ENCODE measurements at places on chromosomes 11 and 22.

GRCh38 chr11:100970283-100971164 is 159.1 kb downstream of the PGR start:
- H3K4me3 ChIP-seq = no peak overlapping the region
- no peak for DNase-seq

GRCh38 chr11:103436131-103436770 is 327.0 kb downstream of the DYNC2H1 start:
- DNase-seq = no peak
- peaks cover 5% of the 10 kb centered on the region for H3K4me1 ChIP-seq
- H3K4me3 ChIP-seq = no peak overlapping the region
- no peak overlapping the region for H3K27ac ChIP-seq

DNA sequence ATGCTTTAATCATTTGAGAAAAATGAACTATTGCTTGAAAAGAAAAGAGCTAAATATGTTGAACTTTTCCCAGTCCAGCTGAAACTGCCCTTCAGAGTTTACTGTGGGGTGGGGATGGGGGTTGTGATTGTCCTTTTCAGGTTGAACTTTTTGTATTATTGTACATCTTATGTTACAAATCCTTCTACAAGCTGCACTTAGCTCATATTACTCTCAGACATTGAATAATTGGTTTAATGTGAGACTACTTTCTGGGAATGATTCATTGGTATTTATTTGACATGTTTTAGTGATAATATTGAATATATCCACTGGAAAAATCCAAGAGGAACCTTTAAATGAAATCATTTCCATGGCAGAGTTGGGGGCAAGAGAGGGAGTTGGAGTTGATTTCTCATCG is 84.9 kb downstream of the ATXN10 start:
- H3K27me3 ChIP-seq = no peaks in the 10 kb centered on the region
- H3K27ac ChIP-seq = no peak overlapping the region
- DNase-seq = no peak

DNA sequence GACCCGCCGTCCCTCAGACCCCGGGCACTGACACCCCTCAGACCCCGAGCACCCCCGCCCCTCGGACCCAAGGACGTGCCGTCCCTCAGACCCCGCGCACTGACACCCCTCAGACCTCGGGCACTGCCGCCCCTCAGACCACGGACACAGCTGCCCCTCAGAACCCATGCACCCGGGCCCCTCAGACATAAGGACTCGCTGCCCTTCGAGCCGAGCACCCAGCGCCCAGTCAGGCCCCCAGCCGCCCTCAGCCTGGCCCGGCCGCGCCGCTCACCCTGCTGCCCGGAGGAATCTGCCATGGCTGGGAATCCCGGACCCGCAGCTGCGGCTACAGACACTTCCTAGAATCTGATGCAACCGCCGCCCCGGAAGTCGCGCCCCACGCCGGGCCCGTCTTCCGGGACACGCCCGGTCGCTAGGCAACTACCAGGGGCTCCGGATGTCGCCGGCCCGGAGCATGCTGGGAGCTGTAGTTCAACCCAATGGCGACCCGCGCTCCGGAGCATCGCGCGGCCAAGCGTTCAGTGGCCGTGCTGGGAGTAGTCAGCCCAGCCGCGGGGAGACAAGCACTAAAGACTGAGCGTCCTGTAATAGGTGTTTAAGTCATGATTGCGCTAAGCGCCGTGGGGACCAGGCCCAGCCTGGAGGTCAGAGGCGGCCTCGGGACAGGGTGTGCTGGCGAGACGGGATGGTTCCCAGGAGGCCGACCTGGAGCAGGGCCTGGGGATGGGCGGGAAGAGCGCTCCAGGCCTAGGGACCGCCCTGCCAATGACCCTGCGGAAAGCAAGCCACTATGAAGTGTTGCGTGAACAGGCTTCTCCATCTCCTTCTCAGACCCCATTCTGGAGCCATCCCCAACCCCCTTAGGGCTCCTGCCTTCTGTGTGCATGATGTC is at the start of gene CARS1:
CARS1 (minus strand) TSS at position 355 of the 895 bp plus-strand sequence; CDS start at position 299, 56 bp downstream.
- peaks cover 48% of the 10 kb centered on the region for H3K4me1 ChIP-seq
- H3K27me3 ChIP-seq = peaks cover 10% of the 10 kb centered on the region
- peak within 1 kb of the TSS; percentile 71 for H3K27ac ChIP-seq
- H3K4me3 ChIP-seq = peak within 1 kb of the TSS; percentile 91

GRCh38 chr11:1854949-1855885 is 2.3 kb downstream of the LSP1 start:
- no peak overlapping the region for H3K27ac ChIP-seq
- no peak for DNase-seq
- no peaks in the 10 kb centered on the region for H3K36me3 ChIP-seq
- no peak overlapping the region for H3K4me3 ChIP-seq

DNA sequence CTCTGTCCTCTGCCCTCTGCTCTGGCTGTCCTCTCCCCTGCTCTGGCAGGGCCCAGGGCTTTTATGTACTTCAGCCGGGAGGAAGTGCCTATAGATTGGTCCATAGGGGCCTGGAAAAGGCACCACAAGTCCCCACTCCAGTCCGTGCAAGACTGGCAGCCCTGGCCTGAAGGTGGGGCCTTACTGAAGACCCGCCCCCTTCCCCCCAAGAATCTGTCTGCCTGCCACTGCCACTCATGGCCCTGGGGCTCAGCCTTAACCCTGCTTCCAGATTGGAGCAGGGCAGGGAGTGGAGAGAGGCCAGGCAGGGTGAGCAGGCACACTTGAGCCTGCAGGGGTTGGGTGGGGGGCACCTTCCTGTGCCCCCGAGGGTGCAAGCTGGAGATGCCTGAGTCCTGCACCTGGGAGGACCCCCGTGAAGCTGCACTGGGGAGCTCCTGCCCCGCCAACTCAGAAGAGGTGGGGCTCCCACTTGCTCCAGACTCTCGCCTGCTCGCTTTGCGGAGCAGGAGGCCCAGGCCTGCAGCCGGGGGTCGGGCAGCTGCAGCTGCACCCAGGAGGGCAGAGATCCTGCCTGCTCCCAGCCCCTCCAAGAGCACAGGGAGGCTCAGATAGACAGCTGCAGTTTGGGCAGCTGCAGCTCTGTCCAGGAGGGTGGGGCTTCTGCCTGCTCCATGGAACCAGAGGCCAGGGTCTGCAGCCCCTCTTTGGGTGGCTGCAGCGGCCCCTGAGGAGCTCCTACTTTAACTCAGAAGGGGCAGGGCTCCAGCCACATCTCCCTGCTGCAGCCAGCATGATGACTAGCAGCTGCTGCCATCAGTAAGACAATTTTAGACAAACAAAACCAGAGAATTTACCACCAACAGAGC is 51.0 kb upstream of the SC5D start:
- H3K4me1 ChIP-seq = peaks cover 18% of the 10 kb centered on the region
- peak; percentile 10 for DNase-seq
- no peak overlapping the region for H3K4me3 ChIP-seq
- H3K27ac ChIP-seq = no peak overlapping the region

DNA sequence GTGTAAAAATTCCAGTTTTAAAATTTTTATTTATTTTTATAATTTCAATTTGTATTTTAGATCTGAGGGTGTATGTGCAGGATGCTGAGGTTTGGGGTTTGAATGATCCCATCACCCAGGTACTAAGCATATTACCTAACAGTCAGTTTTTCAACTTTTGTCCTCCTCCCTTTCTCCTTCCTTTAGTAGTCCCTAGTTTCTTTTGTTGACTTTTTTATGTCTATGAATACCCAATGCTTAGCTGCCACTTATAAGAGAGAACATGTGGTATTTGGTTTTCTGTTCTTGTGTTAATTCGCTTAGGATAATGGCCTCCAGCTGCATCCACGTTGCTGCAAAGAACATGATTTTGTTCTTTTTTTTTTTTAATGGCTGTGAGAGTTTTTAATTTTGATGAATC is 35.7 kb upstream of the UCP3 start:
- no peaks in the 10 kb centered on the region for H3K27me3 ChIP-seq
- H3K4me1 ChIP-seq = no peaks in the 10 kb centered on the region
- H3K4me3 ChIP-seq = no peak overlapping the region
- no peak for DNase-seq
- H3K36me3 ChIP-seq = peaks cover 74% of the 10 kb centered on the region

- H3K4me1 ChIP-seq = no peaks in the 10 kb centered on the region
- H3K4me3 ChIP-seq = no peak overlapping the region
- H3K27ac ChIP-seq = no peak overlapping the region
- H3K36me3 ChIP-seq = no peaks in the 10 kb centered on the region
- DNase-seq = no peak
Measured at GRCh38 chr22:33166206-33166605, 108.0 kb upstream of the SYN3 start.

GRCh38 chr11:116981266-116981885 is 116.9 kb downstream of the SIK3 start:
- H3K27me3 ChIP-seq = no peaks in the 10 kb centered on the region
- no peak overlapping the region for H3K4me3 ChIP-seq
- no peak for DNase-seq
- peaks cover 12% of the 10 kb centered on the region for H3K4me1 ChIP-seq
- peaks cover 5% of the 10 kb centered on the region for H3K36me3 ChIP-seq

DNA sequence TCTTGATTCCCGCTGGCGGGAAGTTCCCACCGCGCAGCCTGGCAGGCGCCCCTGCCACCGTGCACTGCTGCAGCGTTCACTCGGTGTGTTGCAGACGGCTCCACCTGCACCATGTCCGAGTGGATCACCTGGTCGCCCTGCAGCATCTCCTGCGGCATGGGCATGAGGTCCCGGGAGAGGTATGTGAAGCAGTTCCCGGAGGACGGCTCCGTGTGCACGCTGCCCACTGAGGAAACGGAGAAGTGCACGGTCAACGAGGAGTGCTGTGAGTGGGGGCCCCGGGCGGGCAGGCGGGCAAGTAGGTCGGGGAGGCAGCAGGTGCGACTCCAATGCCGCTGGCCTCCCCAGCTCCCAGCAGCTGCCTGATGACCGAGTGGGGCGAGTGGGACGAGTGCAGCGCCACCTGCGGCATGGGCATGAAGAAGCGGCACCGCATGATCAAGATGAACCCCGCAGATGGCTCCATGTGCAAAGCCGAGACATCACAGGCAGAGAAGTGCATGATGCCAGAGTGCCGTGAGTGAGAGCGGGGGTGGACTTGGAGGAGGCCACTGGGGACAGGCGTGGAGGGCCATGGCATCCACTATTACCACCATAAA is 99.7 kb downstream of the RRAS2 start:
- H3K4me1 ChIP-seq = peaks cover 10% of the 10 kb centered on the region
- H3K4me3 ChIP-seq = no peak overlapping the region
- peak overlapping the region; percentile 51 for H3K27ac ChIP-seq
- DNase-seq = no peak
- H3K27me3 ChIP-seq = peaks cover 3% of the 10 kb centered on the region

DNA sequence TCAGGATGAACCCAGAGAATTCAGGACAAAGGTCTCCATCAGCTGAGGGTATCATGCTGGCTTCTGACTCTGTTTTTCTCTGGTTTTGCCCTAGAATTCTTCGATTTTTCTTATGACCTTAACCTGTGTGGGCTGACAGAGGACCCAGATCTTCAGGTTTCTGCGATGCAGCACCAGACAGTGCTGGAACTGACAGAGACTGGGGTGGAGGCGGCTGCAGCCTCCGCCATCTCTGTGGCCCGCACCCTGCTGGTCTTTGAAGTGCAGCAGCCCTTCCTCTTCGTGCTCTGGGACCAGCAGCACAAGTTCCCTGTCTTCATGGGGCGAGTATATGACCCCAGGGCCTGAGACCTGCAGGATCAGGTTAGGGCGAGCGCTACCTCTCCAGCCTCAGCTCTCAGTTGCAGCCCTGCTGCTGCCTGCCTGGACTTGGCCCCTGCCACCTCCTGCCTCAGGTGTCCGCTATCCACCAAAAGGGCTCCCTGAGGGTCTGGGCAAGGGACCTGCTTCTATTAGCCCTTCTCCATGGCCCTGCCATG is 16.8 kb downstream of the SERPING1 start:
- peaks cover 11% of the 10 kb centered on the region for H3K4me1 ChIP-seq
- DNase-seq = no peak
- H3K36me3 ChIP-seq = peaks cover 79% of the 10 kb centered on the region
- H3K4me3 ChIP-seq = no peak overlapping the region

GRCh38 chr11:17333799-17334586 is 17.6 kb upstream of the NCR3LG1 start:
- DNase-seq = no peak
- no peak overlapping the region for H3K4me3 ChIP-seq

DNA sequence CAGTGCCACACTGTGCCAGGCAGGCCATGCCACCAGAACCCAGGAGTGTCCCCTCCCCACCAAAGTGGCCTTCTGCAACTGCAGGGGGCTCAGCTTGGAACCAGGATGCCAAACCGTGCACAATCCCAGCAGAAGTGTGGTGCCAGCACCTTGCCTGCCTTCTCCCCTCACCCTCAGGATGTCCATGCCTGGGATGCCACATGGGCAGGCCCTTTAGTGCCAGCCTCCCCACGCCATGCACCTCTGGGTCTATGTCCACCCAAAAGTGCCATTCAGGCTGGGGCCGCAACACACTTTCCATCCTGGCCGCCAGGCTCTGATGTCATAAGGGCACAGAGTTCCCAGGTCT is 8.7 kb upstream of the TBC1D22A start:
- no peak for DNase-seq
- peaks cover 28% of the 10 kb centered on the region for H3K4me1 ChIP-seq
- H3K36me3 ChIP-seq = peaks cover 19% of the 10 kb centered on the region

GRCh38 chr22:42461511-42461910 is 29.3 kb upstream of the NFAM1 start:
- H3K36me3 ChIP-seq = peaks cover 4% of the 10 kb centered on the region
- no peak overlapping the region for H3K27ac ChIP-seq
- peaks cover 48% of the 10 kb centered on the region for H3K27me3 ChIP-seq
- H3K4me3 ChIP-seq = no peak overlapping the region

DNA sequence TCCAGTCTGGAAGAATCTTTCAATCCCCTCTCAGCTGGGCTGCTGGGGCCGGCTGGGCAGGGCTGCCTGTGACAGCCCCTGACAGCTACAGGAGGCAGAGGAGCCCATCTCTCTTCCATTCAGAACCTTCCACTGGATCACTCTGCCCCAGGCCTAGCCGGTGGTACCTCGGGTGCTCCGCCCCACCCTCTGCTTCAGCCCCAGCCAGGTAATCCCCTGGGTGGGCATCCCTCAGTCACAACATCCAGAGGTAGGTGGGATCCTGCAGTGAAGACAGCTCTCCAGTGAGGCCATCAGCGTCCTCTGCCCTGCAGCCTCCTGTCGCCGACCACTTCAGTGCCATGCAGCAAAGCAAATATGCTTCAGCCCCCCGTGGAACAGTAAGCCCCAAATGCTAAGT is 223.7 kb downstream of the DSCAML1 start:
- no peak overlapping the region for H3K4me3 ChIP-seq
- no peaks in the 10 kb centered on the region for H3K4me1 ChIP-seq
- no peaks in the 10 kb centered on the region for H3K36me3 ChIP-seq
- H3K27me3 ChIP-seq = peaks cover 27% of the 10 kb centered on the region
- no peak overlapping the region for H3K27ac ChIP-seq

DNA sequence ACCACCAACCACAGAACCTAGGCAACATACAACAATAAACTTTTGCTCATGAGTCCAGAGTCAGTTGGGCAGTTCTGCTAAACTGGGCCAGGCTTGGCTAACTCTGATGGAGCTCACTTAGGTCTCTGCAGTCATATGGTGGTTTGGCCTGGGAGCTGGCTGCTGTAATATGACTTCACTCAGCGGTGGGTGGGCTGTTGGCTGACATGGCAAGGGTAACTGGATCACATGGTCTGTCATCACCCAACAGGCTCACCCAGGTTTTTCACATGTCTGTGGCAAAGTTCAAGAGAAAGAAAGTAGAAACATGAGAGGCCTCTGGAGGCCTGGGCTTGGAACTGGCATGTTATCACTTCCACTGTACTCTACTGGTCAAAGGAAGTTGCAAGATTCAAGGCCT is 43.2 kb upstream of the CLMP start:
- no peak overlapping the region for H3K27ac ChIP-seq
- no peak overlapping the region for H3K4me3 ChIP-seq
- peaks cover 54% of the 10 kb centered on the region for H3K4me1 ChIP-seq
- H3K36me3 ChIP-seq = peaks cover 5% of the 10 kb centered on the region
- peaks cover 3% of the 10 kb centered on the region for H3K27me3 ChIP-seq
- DNase-seq = no peak

Measured in nephron progenitor cell (in vitro differentiated cells).